ENCODE measurements at places on chromosomes 2 and 18.

- no peak for DNase-seq
Observed at GRCh38 chr18:65735155-65735554, 15.7 kb upstream of the CDH7 start.

DNA sequence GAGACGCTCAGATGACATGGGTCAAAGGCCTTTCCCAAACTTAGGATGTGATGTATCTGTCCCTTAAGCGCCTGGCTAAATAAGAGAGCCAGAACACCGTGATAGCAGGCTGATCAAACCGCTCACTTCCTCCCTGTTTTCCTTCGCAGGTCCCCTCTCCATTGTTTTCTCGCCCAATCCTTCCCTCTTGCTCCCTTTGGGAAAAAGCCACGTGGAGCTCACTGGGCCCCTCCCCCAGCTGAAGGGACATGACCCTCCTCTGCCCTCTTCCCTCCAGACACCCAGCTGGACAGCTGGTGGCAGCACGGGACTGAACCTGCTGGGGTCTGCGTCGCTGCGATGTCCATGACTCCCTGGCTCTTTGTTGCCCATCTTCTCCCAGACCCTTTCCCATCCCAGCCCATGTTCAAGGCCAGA, 201.7 kb downstream of the TNS1 start:
- DNase-seq, result no peak

DNA sequence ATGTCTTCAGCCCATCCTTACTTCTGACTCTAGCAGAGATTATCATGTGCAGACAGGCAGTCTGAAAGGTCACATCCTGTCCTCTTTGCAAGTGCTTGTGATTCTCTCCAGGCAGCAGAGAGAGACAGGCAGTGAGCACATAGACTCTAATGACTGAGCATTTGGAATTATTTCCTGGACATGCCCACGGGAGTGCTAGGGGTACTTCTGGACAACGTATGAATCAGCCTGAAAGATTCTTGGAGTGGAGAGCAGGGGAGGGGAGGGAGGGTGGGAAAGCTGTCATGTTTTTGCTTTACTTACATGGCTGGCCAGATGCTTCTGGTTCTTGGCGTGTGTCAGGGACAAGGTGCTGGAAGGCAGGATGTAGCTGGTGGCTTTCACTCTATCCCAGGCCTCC, 150.6 kb downstream of the RIF1 start:
- peak; percentile 24 for DNase-seq

GRCh38 chr18:23619388-23619881, 33.1 kb upstream of the NPC1 start:
- DNase-seq, result no peak

- DNase-seq, result no peak
Observed at GRCh38 chr2:200311139-200311538, 4.6 kb downstream of the SPATS2L start.

DNA sequence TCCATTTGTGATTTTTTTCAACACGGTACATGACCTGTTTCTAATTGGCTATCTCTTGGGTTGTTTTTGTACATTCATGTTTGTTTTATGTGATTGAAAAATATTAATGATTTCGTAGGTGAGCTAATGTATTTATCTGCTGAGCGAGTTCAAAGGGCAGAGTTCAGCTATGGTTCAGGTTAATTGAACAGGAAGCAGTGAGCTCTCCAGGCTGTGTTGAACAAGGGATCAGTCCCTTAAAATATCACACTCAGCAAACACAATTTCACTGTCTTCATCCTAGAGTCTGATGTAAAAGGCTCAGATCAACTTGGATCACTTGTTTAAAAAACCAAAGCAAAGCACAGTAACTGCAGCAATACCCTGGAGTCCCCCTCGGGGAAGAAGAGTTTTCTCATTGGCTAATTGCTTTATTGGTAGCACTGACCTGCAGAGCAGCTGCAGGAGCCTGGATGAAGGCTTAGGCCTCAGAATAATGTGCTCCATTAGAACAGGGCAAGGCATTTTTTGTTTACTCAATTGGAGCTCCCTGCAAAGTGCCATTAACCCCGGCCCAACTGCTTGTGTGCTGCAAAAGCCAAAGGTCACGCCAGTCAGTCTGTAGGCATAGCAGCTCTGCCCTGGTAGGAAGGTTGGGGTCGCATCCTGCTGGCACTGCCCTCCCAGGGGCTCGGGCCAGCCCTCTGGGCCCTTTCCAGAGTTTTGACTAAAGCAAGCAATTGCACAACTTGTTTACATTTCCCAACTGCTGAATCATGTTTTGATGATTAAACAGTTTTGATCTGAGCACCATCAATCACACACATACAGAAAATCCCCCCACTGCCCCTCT, 10.5 kb downstream of the ONECUT2 start:
- DNase-seq, result no peak

- peak; percentile 56 for DNase-seq
Observed at GRCh38 chr18:23077493-23078256, 57.6 kb upstream of the CABLES1 start.

DNA sequence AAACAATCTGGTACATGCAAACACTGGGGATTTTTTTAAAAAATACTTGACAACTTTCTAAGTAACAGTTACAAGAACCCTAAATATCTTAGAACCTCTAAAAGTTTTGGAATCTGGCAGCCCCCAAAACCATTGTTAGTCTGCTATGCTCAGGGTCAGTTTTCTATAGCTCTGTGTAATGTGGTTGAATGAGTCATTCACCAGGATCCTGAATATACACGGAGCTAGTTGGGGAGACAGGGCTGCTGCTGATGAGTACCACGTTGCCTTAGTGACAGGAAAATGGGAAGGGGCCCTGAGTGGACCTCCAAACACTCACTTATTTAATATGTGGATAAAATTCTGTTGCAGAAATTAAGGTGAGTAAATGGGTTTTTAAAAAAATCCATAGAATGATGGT, 36.9 kb upstream of the TANC1 start:
- no peak for DNase-seq

DNA sequence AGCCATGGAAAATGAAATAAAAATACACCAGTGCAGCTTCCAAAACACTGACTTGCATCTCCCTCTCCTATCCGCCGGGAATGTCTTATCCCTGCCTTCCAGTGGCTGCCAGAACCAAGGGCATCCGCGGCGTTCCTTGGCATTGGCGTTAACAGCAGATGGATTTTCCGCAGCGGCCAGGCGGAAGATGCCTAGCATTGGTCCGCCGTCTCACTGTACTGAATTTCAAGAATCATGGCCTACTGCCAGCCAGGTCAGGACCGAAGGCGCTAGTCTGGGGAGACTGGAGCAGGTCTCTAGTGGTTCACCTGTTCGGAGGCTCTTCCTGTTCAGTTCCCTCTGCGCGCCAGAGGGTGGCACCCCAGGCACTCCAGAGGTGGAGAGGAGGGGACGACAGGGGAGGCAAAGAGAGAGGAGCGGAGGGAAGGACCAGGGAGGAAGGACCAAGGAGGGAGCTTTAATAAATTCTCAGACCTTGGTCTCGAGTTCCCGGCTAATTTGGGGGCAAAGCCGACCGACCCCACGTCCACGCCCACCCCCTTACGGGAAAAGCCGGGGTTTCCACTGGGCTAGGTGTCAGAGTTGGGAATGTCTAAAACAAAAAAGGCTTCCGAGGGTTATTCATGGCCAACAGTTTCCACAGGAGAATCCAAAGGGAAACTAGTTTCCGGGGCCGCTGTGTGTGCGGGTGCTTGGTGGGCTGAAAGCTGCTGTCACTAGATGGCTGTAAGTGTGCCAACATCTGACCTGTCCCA, 3.7 kb upstream of the BCL2L11 start:
- DNase-seq, result no peak

DNA sequence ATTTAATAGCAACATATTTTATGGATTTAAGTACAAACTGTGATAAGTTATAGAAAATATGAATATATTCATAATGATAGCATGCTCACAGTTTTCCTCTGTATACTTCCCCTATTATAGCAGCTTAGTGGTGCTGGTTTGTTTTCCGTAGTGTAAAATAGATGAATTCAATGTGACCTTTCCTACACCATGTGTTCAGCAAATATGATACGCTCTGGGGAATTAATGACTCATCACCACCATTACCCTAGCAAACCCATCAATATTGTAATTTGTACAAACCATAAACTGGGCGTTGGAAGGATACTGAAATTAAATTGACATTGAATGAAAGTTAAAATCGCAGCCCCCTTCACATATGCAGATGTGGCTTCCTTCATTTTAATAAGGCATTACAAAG, 58.7 kb upstream of the CDH19 start:
- no peak for DNase-seq

- DNase-seq, result no peak
Observed at GRCh38 chr2:60608679-60609078, 55.2 kb upstream of the BCL11A start.

DNA sequence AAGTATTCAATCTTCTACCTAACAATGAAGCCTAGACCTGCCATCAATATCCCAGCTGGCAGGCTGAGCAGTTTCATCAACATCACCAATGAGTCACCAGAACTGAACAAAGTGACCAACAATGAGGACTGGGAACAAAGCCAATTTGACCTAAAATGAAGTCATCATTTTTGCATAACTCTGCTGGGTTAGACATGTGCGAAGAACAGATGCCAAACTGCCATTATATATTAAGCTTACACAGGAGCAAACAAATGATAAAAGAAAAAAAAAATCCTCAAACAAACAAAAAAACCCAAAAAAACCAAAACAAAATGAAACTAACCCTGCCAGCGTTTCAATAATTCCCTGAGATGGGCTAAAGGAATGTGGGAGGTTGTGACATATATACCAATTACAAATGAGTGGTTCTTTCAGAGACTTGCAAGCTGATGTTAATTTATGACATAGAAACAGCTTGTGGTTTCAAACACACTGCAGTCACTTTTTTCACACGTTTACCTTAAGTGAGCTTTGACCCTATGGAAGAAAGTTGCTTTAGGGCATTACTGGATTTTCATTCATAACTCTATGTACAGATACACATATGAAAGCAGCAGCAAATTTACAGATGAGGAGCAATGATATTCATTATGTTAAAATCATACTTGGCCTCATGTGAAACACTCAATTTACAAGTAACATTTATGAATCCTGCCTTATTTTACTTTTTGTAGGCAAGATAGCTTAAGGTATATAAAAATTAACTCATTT, 56.9 kb upstream of the CCDC141 start:
- peak; percentile 99 for DNase-seq

DNA sequence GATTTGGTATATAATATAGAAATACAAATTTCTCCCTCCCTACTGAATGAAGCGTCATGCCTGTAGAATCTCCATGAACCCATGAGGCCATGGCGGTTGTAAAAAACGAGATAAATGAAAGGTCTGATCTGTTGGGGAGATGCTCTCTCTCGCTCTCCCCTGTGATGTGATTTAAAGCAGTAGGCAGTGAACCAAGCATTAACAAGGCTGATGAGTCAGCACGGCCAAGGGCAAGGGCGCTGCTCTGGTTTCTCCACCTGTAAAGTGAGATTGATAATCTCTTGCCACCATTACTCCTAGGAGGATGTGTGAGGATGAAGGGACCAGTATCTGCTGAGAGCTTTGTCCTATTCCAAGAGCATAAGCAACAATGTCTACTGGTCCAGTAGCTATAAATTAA, 553.3 kb downstream of the CMPK2 start:
- DNase-seq, result no peak

- DNase-seq, result no peak
Observed at GRCh38 chr2:144683966-144684365, 164.0 kb upstream of the ZEB2 start.

- no peak for DNase-seq
Observed at GRCh38 chr18:79713341-79713740, 33.7 kb downstream of the CTDP1 start.

- peak; percentile 13 for DNase-seq
Observed at GRCh38 chr18:79227621-79228020, 158.4 kb downstream of the ATP9B start.

GRCh38 chr18:46265196-46266156, 161.3 kb downstream of the HAUS1 start:
- DNase-seq, result no peak

- peak; percentile 14 for DNase-seq
Observed at GRCh38 chr2:41194230-41194629, 742.3 kb upstream of the SLC8A1 start.

DNA sequence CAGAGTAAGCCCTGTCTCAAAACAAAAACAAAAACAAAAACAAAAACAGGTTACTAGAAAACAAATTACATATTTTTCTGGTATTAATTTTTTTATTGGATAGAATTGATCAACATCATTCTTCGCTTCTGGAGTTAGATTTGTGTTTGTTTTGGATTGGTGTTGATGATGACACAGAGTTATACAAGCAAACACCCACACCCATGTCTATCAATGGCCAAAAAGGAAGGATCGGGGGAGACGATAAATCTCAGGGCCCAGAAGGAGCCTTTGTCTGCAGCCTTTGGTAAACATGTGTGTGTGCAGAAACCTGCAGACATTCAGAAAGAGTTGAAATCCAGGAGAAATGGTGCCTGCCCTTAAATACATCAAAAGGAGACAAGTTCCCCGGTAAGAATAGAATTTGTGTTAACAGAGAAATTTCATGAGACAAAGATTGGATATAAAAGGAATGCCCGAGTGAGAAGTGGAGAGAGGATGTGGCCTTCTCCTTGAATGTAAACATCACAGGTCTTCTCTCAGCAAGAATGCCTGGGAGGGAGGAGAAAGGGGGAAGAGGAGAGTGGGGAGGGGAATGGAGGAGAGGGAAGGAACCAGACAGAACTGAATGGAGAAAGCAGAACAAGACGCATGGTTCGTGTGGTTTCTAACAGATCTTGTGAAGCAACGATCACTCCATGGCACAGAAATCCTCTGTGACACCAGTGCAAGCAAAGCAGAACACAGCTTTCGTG, 40.4 kb upstream of the TMEM178A start:
- no peak for DNase-seq

DNA sequence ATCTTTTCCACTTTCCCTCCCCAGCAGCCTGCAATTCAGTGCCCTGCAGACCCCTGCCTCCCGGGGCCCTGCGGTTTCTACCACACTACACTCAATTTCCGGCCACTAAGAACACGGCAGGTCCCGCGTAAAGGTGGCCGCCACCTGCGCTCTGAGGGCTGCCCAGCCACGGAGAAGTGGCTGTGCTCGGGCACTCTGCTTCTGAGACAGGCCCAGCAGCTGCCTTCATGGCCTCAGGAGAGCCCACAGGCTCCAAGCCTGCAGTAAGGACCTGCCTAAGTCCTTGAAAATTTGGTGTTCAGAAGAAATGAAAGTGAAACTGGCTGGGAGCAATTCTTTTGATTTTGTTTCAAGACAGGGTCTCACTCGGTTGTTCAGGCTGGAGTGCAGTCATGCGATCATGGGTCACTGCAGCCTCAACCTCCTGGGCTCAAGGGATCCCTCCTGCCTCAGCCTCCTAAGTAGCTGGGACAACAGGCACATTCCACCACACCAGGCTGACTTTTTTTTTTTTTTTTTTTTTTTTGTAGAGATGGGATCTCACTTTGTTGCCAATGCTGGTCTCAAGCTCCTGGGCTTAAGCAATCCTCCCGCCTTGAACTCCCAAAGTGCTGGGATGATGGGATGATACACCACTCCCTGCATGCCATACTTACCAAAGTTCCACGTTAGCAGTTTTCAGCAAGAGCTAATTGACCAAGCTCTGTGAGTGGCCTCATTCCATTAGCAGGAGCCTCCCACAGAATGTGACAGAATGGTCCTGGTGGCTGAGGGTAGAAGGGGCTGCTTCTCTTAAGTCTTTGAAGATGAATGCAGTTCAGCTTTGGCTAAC, 14.6 kb upstream of the ALPP start:
- no peak for DNase-seq

- peak; percentile 79 for DNase-seq
Observed at GRCh38 chr2:74481961-74482800, 617 bp downstream of the CCDC142 start.

- DNase-seq, result no peak
Observed at GRCh38 chr2:226643030-226643945, 156.3 kb downstream of the IRS1 start.
